ENCODE measurements at places on chromosomes 3 and 15. TPM values are rescaled to one million over a fixed set of nuclear protein-coding genes. Genes with fewer than 3 reads are reported as not detected.

COL6A5 gene
- total RNA-seq = not detected

SATB1 gene
- 0.89 TPM for total RNA-seq

IGF1R gene
- total RNA-seq = 4.9 TPM

CHAC1 gene
- 2.6 TPM for total RNA-seq

GOLGA8G gene
- 0.12 TPM for total RNA-seq

FAM81A gene
- total RNA-seq = 1.1 TPM

UNC45A gene
- 34.0 TPM for total RNA-seq

ITGB5 gene
- 224 TPM for total RNA-seq

RARB gene
- total RNA-seq = 40.2 TPM

STRC gene
- not detected for total RNA-seq

GRM2 gene
- total RNA-seq = not detected

MESP2 gene
- 0.62 TPM for total RNA-seq

GPR62 gene
- 0.02 TPM for total RNA-seq

UBA7 gene
- total RNA-seq = 46.1 TPM

CCDC9B gene
- total RNA-seq = 9.4 TPM

KY gene
- total RNA-seq = 0.66 TPM
